ENCODE measurements at places on chromosomes 6 and 20.

GRCh38 chr6:4920914-4921410 is 82.9 kb downstream of the RPP40 start:
- no peak for DNase-seq

- no peak for DNase-seq
Observed at GRCh38 chr6:133277900-133278545, 36.9 kb downstream of the EYA4 start.

- no peak for DNase-seq
Observed at GRCh38 chr6:140230282-140230681, 855.8 kb upstream of the CITED2 start.

DNA sequence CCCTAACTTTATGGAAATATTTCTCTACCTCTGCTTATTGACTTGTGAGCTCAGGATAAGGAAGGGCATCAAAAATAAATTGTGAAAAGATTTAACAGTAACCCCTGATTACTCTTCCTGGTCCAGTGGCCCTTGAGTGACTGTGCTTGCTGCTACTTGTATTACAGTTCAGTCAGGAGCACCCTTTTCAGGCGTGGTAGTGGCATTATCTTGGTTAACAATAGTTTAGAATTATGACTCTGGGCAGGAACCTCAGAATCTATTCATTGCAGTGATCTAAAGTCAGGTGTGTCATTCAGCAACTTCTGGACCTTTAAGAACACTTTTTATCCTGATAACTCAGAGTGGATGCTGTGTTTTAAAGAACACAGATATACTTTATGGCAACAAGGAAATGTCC is 43.4 kb downstream of the FAM135A start:
- DNase-seq, result no peak

DNA sequence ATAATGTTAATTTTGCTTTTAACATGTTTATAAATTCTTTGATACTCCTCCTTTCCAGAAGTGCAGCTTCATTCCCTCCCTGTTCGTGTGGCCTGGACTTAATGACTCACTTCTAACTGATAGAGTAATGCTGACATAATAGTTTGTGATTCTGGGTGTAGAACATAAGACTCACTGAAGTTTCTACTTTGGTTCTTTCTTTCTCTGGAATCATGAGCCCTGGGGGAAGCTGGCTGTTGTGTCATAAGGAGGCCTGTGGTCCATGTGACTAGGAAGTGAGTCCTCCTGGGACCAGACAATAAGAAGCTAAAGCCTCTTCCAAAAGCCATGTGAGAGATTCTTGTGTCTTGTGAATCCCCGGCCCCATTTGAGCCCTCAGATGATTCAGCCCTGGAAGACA is 30.5 kb upstream of the HLA-G start:
- no peak for DNase-seq

GRCh38 chr6:20455251-20455940 is 53.7 kb downstream of the E2F3 start:
- DNase-seq, result no peak

GRCh38 chr6:126033696-126034095 is 47.4 kb downstream of the TRMT11 start:
- peak; percentile 22 for DNase-seq

- DNase-seq, result no peak
Observed at GRCh38 chr6:5422321-5422915, 161.1 kb downstream of the FARS2 start.

DNA sequence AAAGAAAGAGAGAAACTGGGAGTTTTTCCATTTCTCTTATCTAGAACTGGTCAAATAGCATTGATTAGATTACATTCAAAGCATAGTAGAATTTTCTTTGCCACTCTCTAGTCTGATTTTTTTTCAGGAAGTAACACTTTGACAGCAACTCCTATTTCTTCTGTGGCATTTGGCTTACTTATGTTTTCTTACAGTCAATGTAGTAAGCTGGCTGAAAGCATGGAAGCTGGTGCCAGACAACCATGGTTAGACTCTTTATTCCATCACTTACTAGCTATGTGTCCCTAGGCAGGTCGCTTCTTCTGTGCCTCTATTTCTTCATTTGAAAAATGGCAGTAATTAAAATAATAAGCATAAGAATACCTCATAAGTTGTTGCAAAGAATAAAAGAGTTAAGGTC is 54.2 kb upstream of the OPRM1 start:
- no peak for DNase-seq

DNA sequence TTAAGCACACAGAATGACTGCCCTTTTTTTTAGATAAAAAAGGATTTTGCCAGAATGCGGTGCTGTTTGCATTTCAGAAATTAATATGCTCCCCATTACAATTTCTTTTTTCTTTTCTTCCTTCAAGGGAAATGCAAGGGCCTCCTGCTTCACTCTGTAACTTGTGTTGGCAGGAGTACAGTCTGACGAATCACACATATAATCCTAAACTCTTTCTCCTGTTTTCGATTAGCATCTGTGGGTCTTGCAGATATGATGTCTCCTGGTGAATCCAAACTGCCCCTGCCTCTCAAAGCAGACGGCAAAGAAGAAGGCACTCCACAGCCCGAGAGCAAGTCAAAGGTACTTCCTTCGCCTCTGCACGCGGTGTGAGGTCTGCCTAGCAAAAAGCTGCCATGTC is 149.5 kb downstream of the TMEM242 start:
- no peak for DNase-seq

DNA sequence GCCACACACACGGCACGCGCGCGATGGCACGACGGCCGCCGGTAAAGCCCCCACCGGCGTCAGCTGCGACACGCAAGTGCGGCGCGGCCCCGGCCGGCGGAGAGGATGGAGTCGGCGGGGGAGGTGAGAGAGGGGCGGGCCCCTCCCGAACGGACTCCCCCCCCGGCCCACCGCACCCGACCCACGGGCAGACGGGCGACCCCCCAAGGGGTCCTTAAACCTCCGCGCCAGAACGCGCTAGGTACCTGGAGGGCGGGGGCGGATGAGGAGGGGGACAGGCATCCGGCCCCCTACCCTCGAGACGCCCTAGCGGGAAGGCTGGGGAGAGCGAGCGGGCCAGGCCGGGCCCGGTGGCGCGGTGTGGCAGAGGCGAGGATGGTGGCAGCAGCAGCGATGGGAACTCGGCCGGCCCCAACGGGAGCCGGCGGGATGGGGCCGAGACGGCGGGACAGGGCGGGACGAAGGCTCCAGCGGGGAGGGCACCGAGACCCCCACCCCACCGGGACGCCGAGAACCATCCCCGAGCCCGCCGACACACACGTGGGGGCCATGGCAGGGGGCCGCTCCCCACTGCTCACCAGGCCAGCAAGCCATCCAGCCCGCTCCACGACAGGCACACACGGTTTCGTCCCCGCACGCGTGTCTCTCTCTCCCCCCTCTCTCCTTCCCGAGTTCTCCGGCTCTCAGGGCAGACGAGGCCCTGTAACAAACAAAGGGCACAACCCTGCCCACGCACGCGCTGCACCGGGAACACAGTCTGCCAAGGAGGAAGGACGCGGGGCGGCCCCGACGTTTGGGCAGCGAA is 1515.4 kb upstream of the DEFB115 start:
- no peak for DNase-seq

DNA sequence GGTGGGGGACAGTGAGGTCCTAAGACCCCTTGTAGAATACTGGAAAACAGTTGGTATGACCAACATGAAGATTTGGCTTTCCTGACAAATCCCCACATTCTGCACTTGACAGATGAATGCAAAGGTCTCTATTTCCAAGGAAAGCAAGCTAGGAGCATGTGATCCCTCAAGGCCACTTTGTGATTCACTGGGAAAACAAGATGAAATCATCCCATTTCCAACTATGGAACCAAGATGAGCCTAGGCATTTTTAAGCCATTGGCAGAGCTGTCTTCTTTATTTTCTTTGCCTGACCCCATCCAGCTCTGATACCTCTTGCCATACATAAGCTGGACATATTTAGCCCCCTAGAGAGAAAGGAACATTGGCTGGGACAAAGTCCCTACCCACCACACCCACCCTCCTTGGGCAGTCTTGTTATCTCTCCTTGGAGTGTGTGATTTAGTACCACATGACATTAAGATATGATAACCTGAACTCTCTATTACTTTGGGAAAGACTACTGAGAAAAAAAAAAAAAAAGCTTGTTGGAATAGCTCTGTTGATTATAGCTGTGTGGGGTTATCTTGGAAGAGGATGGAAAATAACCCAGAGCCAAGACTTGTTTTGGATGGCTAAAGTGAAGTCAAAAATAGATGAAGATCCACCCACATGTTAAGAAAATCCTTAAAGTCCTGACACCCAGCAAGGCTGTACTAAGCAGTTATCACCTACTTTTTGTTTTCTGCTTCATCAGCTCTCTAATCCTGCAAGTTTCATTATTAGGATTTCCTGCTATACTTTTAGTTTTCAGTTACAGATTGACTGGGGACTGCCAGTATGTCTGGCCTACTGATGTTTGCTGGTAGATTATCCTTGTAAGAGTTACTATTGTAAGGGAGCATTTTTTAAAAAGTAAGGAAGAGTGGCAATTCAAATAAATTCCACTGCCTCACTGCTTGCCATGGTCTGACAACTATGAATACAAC is 90.1 kb upstream of the PREP start:
- DNase-seq, result no peak

DNA sequence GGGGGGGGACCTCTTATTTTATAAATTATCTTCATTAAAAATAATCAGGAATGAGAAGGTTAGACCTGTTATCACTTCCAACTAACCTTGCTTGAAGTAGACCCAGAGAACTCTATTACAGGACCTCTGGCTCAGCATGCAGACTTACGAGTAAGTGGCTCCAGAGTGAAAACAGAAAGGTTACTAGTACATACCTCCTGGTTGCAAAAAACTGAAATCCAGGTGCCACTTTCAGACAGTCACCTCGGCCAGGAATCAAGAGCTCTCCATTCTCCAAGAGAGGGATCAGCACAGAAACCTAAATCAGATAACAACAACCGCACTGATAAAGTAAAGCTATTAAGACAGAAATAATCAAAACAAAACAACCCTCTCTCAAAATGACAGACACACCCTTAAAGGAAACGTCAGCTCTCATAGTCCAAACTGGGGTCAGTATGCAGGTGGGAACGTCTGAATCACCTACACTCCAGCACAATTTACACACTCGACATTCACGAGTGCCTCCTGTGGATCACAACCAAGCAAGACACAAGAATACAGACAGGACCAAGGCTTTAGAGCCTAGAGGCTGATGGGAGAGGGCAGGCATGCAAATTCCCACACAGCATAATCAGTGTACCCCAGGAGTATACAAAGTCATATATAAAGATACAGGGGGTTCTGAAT is 31.8 kb downstream of the MDN1 start:
- DNase-seq, result no peak

DNA sequence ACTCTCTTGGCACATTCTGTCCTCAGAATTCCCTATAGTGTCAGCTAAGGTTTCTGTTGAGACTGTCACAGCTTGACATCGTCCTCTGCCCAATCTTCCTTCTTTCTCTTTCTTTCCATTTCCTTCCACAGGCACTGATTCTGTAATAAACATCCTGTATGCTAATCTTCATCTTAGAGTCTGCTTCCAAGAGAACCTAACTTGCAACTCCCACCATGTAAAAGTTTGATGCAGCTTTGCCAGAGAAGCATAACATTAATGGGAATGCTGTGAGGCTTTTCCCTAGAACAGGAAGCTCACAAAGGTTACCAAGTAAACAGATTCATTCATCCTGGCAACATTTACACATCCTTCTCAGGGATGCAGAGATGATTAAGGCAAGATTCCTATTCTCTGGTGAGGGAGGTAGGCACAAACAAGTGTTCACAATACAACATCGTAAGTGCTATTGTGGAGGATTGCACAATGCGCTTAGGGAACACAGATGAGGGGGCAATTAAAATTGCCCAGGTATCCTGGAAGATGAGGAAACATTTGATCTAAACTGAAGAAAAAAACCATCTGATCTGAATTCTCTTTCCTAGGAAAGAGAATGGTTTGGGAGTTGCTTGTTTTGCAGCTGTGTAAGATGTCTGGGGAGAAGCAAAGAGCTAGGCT is 74.7 kb downstream of the GRM1 start:
- no peak for DNase-seq

- DNase-seq, result no peak
Observed at GRCh38 chr6:134609716-134610261, 291.9 kb upstream of the SGK1 start.
